ENCODE measurements at places on chromosomes 7 and 10.

DNA sequence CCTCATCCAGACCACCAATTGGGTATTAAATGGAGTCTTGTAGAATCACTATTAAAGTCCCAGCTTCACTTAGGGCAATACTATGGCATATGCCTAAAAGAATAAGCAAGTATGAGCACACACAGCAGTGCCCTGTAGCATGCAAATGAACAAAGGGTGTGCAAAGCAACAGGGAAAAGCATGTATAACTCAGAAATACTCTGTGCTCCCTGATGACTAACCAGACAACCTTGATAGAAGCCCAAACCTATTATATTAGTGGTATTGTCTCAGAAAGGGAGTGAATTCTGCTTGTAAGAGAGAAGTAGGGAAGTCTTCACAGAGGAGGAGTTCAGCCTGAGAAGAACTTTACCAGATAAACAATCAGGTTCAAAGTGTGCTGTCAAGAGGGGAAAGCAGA lies 131.2 kb downstream of the DGKI start:
- no peak for DNase-seq

DNA sequence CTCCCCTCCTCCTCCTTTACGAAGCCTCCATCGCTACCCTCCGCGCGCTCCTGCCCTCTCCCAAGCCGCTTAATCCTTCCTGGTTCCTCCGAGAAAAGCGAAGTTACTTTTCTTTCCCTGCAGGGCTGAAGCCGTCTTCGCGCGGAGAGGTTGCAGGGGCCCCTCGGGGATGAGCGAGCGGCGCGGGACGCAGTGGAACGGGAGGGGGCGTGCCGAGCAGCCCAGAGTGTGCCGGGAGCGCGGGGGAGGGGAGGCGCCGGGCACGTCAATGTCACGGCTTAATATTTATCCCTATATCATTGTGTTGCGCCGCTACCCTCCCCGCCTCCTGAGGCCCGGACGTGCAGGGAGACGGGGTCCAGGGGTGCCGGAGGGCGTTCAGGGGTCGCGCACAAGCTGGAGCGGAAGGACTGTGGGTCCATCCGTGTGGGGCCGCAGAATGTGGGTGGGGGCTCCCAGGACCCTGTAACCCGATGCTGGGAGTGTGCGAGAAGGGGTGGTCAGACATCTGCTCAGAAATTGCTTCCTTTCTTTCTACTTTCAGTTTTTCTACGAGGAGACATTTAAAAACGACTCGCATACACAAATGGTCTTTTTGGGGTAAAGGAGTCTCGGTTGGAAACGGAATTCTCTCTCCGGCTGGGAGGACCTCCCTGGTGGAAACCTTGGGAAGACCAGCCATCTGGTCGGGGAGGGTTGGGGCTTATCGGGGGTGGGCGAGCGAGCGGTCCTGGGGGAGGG lies 2.4 kb downstream of the CDK6 start:
- peak; percentile 68 for DNase-seq

DNA sequence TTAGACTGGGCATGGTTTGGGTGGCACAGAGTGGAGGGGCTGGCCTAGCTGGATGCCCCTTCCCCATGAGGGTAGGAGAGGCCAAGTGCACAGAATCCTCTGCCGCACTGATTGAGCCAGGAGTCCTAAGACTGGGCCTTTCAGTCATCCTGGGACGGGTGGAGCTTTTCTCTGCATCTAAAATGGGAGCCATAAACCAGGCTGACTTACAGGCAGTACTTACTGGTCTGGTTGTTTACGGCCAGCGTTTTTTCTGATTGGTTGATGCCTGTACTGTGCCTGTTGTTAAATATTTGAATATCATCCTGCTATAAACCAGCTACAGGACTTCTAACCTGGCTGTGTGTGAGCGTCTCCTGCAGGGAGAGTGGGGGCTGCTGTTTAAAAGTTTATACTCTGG lies 107.8 kb downstream of the CDH23 start:
- DNase-seq, result no peak

DNA sequence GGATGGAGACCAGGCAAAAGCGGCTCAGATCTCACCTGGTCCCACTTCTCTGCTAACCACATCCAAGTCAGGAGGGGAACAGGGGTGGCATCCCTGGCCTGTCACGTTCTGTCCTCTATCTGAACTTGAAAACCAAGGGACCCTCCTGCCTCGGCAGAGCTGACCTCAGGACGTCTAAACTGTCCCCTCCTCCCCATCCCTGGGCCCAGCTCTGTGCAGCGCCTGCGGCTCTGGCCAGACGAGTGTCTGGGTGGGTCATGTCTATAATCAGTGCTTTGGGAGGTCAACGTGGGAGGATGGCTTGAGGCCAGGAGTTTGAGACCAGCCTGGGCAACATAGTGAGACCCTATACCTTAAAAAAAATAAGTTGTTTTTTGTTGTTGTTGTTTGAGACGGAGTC lies 70.0 kb upstream of the ZNF479 start:
- DNase-seq, result no peak

DNA sequence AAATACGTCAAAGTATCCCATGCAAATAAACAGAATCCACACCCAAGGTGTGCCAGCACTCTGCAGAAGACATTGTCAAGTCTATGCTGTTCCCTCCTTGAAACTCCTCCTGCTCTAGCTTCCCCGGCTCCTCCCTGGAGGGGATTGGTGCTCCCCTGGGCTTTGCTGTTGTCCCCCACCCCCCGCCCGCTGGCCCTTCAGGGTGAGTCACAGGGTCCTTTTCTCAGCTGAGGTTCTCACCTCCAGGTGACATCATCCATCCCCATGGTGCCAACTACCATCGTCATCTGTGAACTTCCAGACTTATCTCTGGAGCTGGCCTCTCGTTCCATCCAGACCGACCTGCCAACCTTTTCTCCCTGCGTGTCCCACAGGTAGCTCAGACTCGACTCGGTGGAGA lies 77.0 kb downstream of the ITIH5 start:
- DNase-seq, result no peak

DNA sequence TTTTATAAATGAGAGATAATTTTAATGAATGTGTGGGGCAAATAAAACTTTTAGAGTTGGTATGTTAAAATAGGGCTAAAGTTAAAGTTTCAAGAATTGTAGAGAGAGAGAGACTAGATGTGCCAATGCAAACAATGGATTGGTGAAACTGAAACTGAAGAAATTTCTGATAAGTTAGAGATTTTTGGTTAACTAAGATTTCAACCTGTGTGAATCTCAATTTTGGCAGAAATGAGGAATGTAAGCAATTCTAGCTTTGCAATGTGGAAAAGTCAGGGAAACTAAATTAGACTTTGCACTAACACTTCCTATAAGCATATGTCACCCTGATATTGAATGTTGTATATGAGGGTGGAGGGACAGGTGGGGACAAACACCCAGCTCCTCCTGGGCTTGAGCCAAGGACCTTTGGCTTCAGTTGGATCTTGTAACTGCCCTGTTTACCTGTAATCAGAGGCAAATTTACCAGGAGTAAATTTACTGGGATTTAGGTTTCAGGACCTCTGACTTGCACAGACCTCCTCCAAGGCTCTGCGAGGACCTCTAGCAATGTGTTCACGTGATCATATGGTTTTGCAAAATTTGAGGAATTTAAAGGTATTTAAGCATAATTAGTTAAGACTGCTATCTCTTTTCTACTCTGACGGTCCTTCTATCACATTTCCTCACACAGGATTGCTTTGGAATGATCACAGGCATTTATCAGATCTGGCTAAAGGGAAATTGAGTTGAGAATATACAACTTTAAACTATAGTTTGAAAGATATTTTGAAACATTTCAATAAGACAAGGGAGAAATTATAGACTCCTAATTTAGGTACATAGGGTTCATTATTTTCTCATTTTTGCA lies 33.1 kb upstream of the RPA3 start:
- DNase-seq, result no peak

DNA sequence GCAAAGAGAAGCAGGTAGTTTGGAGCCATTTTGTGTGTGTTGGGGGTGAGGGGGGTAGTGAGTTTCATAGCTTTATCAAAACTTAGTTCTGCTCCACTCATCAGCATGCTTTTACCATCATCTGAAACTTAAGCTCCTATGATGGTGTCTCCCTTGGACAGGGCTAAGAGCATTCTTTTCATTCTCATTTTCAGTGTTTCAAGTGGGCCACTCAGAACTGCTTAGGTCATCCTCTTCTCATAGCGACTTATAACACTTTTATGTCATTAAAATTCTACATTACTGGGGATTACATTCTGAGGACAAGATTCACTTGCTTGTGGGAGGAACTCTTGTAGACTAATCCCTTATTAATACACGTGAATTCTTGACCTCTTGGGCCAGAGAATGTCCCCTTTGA lies 649.4 kb downstream of the SUGCT start:
- no peak for DNase-seq

- no peak for DNase-seq
These were observed 72.2 kb downstream of the DAGLB start for GRCh38 chr7:6375348-6376101.

- no peak for DNase-seq
These were observed 19.8 kb downstream of the OR2F1 start for GRCh38 chr7:143974459-143974858.

DNA sequence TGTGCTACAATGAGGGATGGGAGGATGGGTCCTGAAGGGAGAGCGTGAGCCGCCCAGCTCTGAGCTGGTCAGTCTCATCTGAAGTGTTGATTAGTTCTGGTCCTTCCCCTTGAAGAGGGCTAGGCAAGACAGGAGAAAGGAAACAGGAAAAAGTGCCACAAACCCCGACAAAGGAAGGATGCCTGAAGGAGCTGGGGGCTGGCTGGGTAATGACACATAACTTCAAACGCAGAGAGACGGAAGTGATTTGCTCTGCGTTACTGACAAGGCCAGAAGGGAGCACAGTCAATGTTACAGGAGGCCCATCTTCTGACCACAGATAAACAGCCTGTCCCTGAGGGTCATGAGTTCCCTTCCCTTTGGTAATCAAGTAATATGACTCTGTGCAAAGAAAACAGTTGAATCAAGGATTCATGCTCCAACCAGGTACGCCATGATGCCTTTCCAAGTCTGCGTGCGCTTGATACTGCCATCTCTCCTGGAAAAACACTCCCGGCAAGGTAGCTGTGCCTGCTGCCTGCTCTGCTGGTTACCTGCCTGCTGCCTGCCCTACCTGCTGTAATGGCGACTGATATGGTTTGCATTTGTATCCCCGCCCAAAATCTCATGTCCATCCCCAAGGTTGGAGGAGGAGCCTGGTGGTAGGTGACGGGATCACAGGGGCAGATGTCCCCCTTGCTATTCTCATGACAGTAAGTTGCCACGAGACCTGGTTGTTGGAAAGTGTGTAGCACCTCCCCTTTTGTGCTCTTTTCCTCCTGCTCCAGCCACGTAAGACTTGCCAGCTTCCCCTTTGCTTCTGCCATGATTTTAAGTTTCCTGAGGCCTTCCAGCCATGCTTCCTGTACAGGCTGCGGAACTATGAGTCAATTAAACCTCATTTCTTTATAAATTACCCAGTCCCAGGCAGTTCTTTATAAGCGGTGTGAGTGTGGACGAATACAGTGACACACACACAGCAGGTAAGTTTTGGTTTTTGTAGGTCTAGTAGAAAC lies 57.9 kb downstream of the GRB10 start:
- no peak for DNase-seq

All from nucleus accumbens (tissue), 56 donors.